Stimulated activated CD8-positive, alpha-beta memory T cell treated with anti-CD3 and anti-CD28 coated beads, Interleukin-7, amount 100 ng/mL, for 4 hours (primary cell): ENCODE measurements at places on chromosomes 3 and 15.

- DNase-seq: no peak
Observed at GRCh38 chr15:81031203-81031602, 30.5 kb downstream of the TLNRD1 start.

GRCh38 chr3:186612721-186613636, at the start of gene AHSG:
TSS of gene AHSG (plus strand) at chr3:186613060. CDS start at chr3:186613142, 82 bp downstream.
- no peak for DNase-seq

GRCh38 chr3:155548195-155548594, 196.7 kb downstream of the PLCH1 start:
- no peak for DNase-seq

DNA sequence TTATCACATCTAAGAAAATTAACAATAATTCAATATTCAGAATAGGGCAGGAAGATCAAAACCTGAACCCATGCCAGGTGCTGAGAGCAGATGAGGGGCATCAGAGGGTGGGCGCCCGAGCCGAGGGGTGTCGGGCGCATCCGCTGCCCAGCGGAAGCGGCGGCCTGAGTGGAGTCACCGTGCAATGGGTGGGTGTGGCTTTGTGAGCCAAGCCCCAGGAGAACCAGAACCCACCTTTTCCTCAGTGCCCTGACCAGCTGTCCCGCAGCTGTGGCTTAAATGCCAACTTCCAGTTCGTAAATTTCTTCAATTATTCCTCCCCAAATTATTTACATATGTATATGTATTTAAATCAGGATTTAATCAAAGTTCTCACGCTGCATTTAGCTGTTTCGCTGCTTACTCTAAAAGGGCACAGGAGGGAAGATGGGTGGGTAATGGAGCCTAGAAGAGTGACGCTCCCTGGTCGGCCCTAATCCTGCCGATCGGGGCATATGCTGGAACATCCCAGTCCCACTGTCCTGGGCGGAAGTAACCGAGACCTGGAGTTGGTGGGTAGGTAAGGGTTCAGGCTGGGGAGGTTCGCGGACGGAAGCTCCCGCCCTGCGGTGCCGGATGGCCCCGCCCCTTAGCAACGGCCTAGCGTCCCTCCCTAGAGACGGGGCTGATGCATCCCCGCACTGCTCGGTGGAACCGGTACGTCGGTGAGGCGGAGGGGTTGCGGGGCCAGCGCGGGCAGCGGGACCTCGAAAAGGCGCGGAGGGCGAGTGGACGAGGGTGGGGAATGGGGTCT, 1.3 kb downstream of the DNAH1 start:
- DNase-seq: peak; percentile 33

GRCh38 chr3:55315396-55315795, 171.7 kb downstream of the WNT5A start:
- no peak for DNase-seq

DNA sequence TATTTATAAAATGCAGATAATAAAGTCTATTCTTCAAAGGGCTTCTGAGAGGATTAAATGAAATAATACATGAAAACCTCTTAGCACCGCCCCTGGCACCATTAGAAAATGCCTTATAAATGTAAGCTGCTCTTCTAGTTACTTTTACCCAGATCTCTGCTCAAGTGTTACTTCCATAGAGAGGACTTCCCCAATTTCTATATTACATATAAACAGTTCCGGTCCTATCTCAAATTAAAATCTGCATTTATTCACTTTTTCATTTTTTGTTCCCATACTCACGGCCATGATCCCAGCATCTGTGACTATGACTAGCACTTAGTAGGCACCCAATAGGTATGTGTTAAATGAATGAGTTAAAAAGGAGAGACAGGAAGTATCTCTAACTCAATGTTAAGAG, 890.9 kb upstream of the CFAP20DC start:
- no peak for DNase-seq

DNA sequence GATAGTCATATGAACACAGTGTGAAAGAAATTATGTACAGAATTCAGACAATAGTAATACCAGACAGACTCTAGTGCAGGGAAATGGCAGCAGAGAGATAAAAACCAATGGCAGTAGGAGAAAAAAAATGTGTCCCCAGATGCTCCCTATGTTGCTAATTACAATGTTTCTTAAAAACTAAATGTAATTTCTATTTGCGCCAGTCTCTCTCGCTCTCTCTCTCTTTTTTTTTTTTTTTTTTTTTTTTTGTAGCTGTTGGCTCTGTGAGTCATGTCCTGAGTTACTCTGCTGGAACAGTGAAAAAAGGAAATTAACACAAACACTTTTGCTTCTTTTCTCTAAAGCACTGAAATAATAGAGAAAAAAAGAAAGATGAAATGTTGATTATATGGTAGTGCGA, 871.9 kb downstream of the GBE1 start:
- no peak for DNase-seq

- no peak for DNase-seq
Observed at GRCh38 chr3:76400141-76400540, 614.8 kb upstream of the ZNF717 start.

GRCh38 chr3:174132006-174132405, 727.1 kb upstream of the NAALADL2 start:
- no peak for DNase-seq

DNA sequence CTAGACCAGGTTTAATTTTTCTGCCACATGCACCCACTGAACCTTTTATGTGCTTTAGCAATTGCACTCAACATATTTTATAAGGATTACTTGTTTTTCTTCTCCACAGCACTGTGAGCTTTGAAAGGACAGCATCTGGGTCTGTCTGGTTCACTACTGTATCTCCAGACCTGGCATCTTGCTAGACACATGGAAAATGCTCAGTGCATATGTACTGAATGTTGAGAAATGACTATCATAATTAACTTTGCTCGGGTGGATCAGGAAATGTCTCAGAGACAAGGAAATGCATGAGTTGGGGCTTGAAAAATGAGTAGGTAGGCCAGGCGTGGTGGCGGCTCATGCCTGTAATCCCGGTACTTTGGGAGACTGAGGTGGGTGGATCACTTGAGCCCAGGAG, 40.2 kb downstream of the DOCK3 start:
- no peak for DNase-seq

DNA sequence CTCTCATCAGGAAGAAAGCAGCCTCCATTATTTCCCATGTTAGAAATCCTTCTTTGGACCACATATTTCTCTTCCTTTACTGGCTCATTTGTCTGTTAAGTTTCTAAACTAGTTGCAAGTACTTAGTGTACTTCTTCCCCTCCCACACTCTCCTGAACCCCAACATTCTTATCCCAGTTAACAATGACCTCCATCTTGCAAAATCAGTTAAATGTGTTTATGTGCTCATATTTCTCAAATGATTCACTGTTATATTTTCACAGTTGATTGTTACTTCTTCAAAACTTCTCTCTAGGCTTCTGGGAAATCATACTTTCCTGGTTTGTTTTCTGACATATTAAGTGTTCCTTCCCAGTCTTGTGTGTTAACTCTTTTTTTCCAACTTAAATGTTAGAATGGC, 856.9 kb downstream of the EPHA3 start:
- no peak for DNase-seq

DNA sequence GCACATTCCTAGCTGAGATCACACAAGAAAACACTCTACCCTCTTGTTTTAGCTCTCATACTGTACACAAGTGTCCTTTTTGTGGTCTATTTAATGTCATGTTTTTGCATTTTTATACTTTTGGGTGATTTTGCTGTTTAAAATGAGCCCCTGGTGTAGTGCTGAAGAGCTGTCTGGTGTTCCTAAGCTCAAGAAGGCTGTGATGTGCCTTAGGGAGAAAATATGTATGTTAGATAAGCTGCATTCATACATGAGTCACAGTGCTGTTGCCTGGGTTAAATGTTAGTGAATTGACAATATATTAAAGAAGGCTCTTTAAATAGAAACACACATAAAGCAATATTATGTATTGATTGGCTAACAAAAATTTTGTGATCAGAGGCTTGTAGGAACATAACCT, 387.4 kb upstream of the C2CD4B start:
- no peak for DNase-seq

DNA sequence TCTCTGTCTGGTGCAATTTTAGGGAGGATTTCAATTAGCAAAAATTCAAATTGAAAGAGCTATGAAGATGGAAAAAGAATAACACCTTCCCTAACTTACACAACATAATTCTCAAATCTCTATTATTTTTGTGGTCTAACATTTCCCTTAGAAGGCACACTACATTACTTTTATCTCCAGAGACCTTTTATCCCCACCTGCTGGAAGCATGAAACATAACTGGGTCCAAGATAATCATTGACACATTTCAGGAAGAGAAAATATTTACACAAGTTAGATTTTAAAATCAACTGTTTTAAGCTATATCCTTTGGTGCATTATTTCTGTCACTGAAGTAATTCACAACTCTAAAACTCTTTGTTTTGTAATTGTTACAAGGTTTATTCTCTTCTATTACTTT, 779.5 kb downstream of the ROBO1 start:
- DNase-seq: no peak

- DNase-seq: no peak
Observed at GRCh38 chr3:135633078-135633477, 332.4 kb upstream of the PPP2R3A start.

GRCh38 chr15:25718169-25718536, 145.0 kb downstream of the ATP10A start:
- DNase-seq: no peak

DNA sequence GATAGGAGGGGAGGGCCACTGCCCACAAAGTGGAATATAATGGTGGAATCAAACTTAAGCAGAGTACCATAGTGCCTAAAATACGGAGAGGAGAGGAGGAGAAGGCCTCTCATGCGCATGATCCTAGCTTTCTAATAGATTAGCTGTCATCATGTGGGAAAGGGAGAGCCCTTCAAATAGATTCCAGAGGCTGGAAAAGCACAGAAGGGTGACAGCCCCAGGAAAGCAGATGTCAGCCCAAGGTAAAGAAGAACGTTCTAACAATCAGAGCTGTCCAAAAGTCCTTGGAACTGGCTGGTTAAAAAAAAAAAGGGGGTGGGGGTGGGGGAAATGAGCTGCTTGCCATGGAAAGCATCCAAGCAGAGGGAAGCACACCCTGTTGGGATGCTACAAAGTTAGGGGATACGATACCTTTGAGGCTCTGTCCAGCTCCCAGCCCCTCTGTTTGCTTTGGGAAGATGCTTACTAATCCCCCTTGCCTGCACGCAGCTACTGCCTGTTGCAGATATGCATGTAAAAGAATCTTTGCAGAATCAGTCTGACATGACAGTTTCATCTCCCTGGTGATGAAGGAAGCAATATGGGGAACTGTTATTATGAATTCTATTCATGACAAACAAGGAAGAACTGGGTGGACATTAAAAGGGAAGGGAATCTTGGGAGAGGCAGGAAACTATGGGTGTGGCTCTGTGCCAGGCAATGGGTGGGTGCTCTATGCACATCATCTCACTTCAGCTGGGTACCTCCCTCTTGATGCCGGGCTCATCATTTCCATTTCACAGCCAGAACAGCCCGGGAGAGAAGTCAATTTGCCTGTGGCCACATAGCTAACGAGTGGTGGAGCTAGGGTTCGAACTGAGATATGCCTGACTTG, 10.1 kb upstream of the LMCD1 start:
- no peak for DNase-seq

- DNase-seq: no peak
Observed at GRCh38 chr15:27486683-27487647, 516.0 kb downstream of the GABRG3 start.

DNA sequence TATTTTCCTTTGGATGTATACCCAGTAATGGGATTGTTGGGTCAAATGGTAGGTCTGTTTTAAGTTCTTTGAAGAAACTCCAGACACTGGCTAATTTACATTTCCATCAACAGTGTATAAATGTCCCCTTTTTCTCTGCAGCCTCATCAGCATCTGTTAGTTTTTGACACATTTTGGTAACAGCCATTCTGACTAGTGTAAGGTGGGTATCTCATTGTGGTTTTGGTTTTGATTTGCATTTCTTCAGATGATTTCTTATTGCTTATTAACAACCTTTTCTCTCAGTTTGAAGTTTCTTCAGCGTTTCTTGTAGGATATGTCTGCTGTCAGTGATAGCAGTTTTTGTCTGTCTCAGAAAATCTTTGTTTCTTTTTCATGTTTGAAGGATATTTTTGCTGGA, 15.4 kb downstream of the GALK2 start:
- DNase-seq: no peak

GRCh38 chr3:120161902-120162301, 67.7 kb upstream of the GSK3B start:
- no peak for DNase-seq

DNA sequence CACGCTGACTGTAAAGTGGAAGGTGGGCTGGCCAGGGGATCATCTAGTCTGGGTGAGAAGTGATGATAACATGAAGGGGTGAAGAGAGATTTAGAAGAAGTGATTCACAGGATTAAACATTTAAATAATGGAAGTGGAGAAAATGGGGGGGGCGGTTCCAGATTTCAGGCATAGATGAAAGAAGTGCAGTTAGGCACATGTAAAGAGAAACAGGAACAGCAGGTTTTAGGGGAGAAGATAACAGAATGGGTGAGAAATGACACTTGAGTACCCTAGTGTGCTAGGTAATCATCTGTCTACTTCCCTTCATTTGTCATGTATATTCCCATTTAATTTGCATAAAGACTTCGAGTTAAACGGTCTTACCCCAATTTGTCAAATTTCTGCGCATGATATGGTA, 15.3 kb downstream of the B3GNT5 start:
- DNase-seq: no peak

GRCh38 chr3:11186771-11187191, 32.5 kb downstream of the HRH1 start:
- DNase-seq: no peak

GRCh38 chr15:88872106-88872505, 23.2 kb downstream of the HAPLN3 start:
- DNase-seq: no peak
